ENCODE measurements at places on chromosomes 5 and 9.
A peak's percentile ranks its signal among the peaks of the same experiment; 100 is the strongest.

GRCh38 chr9:95910023-95910707, 34.7 kb downstream of the ERCC6L2 start:
- H3K36me3 ChIP-seq = peaks cover 9% of the 10 kb centered on the region
- no peaks in the 10 kb centered on the region for H3K27me3 ChIP-seq
- no peak overlapping the region for H3K4me3 ChIP-seq
- no peaks in the 10 kb centered on the region for H3K4me1 ChIP-seq

GRCh38 chr9:133822430-133823065, 84.4 kb upstream of the SARDH start:
- H3K27ac ChIP-seq = peak overlapping the region; percentile 60
- DNase-seq = no peak
- no peak overlapping the region for H3K4me3 ChIP-seq

DNA sequence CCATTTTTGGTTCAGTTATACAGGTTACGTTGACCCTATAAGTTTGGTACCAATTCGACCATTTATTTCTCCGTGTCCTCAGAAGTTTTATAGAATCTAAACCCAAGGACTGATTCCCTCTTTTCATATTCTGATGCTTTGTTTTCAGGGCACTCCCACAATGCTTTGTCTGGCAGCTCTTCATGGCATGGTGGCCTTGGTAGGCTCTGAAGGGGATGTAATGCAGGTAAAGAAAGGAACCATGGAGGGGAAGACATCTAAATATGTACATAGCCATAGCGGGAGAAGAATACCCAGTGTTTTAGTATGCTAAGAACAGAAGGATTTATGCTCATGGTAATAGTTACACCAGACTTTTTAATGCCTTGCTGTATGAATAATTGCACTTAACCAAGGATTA, 82.7 kb downstream of the HACD4 start:
- DNase-seq = no peak
- H3K27me3 ChIP-seq = no peaks in the 10 kb centered on the region
- H3K4me3 ChIP-seq = no peak overlapping the region
- no peak overlapping the region for H3K27ac ChIP-seq
- peaks cover 7% of the 10 kb centered on the region for H3K4me1 ChIP-seq

DNA sequence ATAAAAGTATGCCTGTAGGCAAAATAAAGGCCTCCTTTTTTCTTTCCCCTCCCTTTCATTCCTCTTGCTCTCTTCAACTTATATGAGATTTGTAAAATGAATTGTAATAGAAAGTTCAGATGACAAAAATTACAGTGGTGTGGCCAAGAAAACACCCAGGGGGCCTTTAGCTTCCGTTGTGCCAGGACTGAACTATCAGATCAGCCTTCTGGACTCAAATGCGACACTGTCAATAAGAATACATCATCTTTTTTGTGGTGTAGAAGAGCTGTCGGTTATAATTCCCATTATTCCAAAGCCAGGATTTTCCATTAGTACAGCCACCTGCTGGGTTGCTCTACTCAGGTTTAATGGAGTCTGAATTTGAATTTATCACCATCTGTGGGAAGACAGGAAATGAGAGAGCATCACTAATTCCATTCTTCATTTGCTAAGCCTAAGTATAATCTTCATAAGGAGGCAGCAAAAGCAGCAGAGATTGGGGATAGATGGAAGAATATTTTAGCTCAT, 443.4 kb downstream of the ANXA1 start:
- H3K36me3 ChIP-seq = no peaks in the 10 kb centered on the region
- H3K4me3 ChIP-seq = no peak overlapping the region
- H3K4me1 ChIP-seq = peaks cover 3% of the 10 kb centered on the region
- H3K27ac ChIP-seq = no peak overlapping the region

- H3K4me3 ChIP-seq = no peak overlapping the region
- no peak for DNase-seq
- no peaks in the 10 kb centered on the region for H3K36me3 ChIP-seq
- H3K4me1 ChIP-seq = peaks cover 26% of the 10 kb centered on the region
These were observed 42.9 kb downstream of the SPRY4 start for GRCh38 chr5:142281966-142282365.

- no peak overlapping the region for H3K27ac ChIP-seq
- H3K27me3 ChIP-seq = no peaks in the 10 kb centered on the region
- H3K4me1 ChIP-seq = no peaks in the 10 kb centered on the region
- H3K4me3 ChIP-seq = no peak overlapping the region
- DNase-seq = no peak
These were observed 30.0 kb downstream of the GLIS3 start for GRCh38 chr9:4269872-4270271.

DNA sequence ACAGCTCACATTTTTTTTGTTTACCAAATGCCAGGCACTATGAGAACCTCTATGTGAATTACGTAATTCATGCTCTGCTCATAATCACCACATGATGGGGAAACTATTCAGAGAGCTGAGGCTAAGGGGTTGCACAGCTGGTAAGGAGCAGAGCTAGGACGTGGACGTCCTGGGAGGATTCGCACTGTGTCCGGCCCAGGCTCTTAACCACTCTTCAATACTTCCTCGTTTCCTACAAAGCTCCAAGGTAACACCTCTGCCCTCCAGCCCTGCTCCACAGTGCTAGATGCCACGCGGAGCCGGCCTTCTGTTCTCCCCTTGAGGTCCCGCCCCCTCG, 8.7 kb downstream of the PHF19 start:
- H3K27me3 ChIP-seq = no peaks in the 10 kb centered on the region
- H3K36me3 ChIP-seq = peaks cover 6% of the 10 kb centered on the region
- no peak for DNase-seq

GRCh38 chr5:149141957-149142851, 911 bp downstream of the ABLIM3 start:
- no peak for DNase-seq
- H3K4me1 ChIP-seq = peaks cover 10% of the 10 kb centered on the region
- H3K36me3 ChIP-seq = no peaks in the 10 kb centered on the region
- H3K27ac ChIP-seq = no peak overlapping the region
- peaks cover 38% of the 10 kb centered on the region for H3K27me3 ChIP-seq
- H3K4me3 ChIP-seq = peak overlapping the region; percentile 60

- peaks cover 18% of the 10 kb centered on the region for H3K27me3 ChIP-seq
- H3K4me3 ChIP-seq = no peak overlapping the region
- no peak overlapping the region for H3K27ac ChIP-seq
- no peaks in the 10 kb centered on the region for H3K4me1 ChIP-seq
These were observed 64.2 kb upstream of the SMIM23 start for GRCh38 chr5:171721464-171721863.

DNA sequence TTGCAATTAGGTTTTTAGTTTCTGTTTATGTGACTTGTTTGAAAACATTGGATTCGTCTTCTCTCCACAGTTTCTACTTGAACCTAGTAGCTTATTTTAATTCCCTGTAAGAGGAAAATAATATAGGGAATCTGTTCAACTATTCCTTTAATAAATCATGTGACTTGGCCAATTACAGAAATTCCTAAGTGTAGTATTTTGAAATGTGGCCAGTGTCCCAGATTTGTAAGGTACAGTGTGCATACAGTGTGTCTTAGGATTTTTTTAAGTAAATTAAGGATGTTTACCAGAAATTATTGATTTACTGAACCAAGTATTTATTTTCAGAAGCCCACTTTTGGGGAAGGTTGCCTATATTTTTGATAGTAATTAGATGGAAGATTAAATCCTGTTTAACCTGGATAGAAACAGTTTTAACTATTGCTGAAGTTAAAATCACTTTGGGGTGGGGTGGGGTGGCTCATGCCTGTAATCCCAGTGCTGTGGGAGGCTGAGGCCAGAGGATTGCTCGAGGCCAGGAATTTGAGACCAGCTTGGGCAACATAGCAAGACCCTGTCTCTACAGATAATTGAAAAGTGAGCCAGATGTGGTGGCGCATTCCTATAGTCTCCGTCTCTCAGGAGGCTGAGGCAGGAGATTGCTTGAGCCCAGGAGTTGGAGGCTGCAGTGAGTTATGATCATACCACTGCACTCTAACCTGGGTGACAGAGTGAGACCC, 36.9 kb downstream of the G3BP1 start:
- no peak for DNase-seq
- H3K27ac ChIP-seq = no peak overlapping the region
- H3K4me3 ChIP-seq = no peak overlapping the region
- peaks cover 55% of the 10 kb centered on the region for H3K36me3 ChIP-seq

GRCh38 chr9:13948037-13948436, 365.9 kb downstream of the NFIB start:
- H3K36me3 ChIP-seq = peaks cover 9% of the 10 kb centered on the region
- H3K4me3 ChIP-seq = no peak overlapping the region
- no peak for DNase-seq
- H3K27ac ChIP-seq = peak overlapping the region; percentile 50
- no peaks in the 10 kb centered on the region for H3K27me3 ChIP-seq
- peaks cover 24% of the 10 kb centered on the region for H3K4me1 ChIP-seq

DNA sequence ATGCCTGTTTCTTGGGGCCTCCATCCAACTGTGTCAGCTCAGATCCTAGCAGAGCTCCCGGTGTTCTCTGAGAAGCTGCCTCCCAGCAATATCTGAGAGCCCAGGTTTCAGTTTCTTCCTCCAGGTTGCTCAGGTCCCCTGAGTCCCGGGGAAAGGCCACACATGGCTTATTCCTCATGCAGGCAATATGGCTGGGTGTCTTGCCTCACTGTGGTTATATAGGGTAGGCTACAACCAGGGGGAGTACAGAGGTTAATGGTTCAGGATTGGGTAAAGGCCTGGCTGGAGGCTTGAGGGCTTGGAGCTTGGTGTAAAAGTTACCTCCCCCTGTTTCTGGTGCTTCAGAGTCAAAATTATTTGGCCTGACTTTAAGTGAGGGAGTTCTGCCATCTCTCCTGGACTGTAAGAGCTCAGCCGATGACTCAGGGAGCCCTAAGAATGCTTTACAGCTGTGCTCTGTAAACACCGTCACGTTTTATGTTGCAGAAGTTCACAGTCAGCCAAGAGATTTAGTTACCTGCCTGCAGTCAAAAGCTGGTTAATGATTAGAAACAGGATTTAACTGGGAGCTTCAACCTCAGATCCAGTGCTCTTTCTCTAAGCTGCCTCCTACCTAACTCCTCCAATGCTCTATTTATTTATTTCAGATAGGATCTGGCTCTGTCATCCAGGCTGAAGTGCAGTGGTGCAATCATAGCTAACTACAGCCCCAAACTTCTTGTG, 24.3 kb upstream of the UBAP2 start:
- H3K4me3 ChIP-seq = no peak overlapping the region
- peak overlapping the region; percentile 92 for H3K27ac ChIP-seq

- no peaks in the 10 kb centered on the region for H3K27me3 ChIP-seq
- peaks cover 10% of the 10 kb centered on the region for H3K4me1 ChIP-seq
- H3K36me3 ChIP-seq = no peaks in the 10 kb centered on the region
- no peak overlapping the region for H3K27ac ChIP-seq
- no peak overlapping the region for H3K4me3 ChIP-seq
These were observed 68.4 kb downstream of the ANXA1 start for GRCh38 chr9:73219985-73220626.

DNA sequence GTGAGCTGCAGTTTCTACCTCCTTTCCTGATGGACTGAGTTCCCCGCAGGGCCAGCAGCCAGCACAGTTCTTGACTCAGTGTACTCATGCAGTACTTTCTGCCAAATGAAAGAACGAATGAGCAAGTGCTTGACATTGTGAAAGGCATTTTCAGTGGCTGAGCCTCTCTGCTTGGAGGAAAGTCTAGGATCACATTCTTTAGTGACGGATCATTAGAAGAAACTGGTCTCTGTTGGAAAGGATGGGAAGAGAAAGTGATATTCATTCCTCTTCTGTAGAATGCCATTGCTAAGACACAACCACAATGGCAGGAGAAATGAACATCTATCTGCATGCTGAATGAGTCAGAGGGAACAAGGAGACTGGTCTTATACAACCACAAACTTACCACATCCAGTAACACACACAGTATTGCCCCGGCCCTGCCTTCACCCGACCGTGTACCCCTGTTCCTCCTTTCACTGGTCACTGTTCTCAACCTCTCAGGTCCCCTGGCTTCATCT, 206.9 kb downstream of the CRB2 start:
- H3K4me3 ChIP-seq = no peak overlapping the region
- no peaks in the 10 kb centered on the region for H3K4me1 ChIP-seq
- H3K27ac ChIP-seq = no peak overlapping the region
- peaks cover 5% of the 10 kb centered on the region for H3K36me3 ChIP-seq
- DNase-seq = no peak
- H3K27me3 ChIP-seq = peaks cover 2% of the 10 kb centered on the region

GRCh38 chr9:18741945-18742344, 268.0 kb downstream of the ADAMTSL1 start:
- H3K4me3 ChIP-seq = no peak overlapping the region
- H3K27ac ChIP-seq = no peak overlapping the region
- no peaks in the 10 kb centered on the region for H3K27me3 ChIP-seq
- H3K36me3 ChIP-seq = peaks cover 2% of the 10 kb centered on the region
- DNase-seq = no peak
